ENCODE measurements at places on chromosomes 6 and 20.

GRCh38 chr6:122833021-122833491 is 44.0 kb downstream of the SMPDL3A start:
- no peak for DNase-seq

DNA sequence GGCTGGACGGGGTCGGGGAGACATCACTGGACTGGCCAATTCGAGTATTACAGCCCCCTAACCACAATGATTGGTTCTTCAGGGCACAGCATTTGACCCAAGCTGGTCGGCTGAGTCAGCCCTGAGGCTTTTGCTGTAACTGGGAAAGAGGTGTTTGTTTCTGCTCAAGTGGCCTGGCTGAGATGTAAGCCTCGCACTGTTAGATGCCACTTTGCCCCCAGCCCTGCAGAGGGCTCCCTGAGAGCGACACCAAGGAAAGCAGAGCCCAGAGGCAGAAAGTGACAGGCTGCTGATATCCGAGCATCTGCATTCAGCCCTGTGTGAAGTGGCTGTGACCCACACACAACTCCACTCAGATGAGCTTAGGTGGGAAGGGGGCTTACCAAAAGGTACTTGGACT is 19.4 kb downstream of the ERGIC3 start:
- peak; percentile 30 for DNase-seq

DNA sequence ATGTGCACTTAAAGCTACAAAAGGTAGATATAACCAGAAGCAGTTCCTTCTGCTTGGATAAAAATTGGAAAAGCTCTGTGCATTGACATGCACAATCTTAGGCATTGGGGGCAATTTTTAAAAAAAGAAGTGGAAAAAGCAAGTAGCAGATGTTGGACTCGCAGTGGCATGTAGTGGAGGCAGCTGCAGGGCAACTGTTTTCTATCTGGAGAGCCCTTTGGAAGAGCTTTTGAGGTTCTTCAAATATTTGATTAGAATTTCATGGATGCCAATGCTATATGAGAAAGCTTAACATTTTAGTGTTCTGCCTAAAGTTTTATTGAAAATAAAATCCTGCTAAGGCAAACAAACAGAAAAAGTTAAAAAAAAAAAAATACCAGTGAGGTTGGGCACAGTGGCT is 388.3 kb upstream of the RNF217 start:
- no peak for DNase-seq

- DNase-seq, result peak; percentile 78
Observed at GRCh38 chr6:42901538-42901957, 14.3 kb upstream of the PTCRA start.

- DNase-seq, result no peak
Observed at GRCh38 chr6:17470938-17471327, 77.5 kb downstream of the CAP2 start.

DNA sequence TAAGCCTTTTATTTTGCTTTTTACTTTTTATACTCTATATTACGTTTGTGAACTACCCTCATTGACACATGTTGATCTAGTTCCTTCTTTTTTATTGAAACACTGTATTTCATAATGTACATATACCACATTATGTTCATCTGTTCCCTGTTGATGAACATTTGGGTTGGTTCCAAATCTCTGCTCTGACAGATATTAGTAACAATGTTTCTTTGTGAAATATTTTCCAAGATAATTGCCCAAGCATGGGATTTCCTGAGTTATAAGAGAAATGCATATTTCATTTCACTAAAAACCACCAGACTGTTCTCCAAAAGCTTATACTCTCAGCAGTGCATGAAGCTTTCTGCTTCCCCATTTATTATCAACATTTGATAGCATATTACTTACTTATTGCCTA is 44.2 kb upstream of the TNFRSF21 start:
- no peak for DNase-seq

DNA sequence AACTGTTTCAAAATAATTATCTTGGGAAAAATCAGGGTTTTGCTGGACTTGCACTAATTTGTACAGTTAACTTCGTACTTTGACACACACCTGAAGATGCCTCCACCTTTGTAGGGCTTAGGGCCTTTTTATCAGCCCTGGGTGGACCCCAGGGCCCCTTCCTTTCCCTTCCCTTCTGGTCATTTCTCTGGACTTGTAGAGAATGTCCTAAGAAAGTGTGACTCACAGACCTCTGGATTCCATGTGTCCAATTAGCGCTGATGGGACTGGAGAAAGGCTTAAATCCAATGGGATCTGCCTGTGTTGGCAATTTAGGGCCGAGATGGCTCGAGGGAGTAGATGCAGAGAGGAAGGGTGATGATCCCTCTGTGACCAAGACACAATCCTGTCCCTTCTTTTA is 9.3 kb downstream of the TRIM15 start:
- no peak for DNase-seq

- DNase-seq, result no peak
Observed at GRCh38 chr20:43710370-43711044, 16.3 kb downstream of the GTSF1L start.

DNA sequence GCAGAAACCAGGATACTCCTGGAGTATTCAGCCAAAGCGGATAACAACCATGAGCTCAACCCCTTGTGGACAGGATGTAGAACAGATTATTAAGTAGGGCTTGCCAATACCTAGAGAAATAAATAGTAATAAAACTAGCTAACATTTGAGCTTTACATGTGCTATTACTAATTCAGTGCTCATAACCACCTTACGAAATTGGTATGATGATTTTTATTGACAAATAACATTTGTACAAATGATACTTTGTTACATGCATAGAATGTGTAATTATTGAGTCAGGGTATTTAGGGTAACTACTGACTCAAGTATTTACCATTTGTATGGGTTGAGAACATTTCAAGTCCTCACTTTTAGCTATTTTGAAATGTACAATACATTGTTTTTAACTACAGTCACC is 287.9 kb downstream of the CDC5L start:
- no peak for DNase-seq

DNA sequence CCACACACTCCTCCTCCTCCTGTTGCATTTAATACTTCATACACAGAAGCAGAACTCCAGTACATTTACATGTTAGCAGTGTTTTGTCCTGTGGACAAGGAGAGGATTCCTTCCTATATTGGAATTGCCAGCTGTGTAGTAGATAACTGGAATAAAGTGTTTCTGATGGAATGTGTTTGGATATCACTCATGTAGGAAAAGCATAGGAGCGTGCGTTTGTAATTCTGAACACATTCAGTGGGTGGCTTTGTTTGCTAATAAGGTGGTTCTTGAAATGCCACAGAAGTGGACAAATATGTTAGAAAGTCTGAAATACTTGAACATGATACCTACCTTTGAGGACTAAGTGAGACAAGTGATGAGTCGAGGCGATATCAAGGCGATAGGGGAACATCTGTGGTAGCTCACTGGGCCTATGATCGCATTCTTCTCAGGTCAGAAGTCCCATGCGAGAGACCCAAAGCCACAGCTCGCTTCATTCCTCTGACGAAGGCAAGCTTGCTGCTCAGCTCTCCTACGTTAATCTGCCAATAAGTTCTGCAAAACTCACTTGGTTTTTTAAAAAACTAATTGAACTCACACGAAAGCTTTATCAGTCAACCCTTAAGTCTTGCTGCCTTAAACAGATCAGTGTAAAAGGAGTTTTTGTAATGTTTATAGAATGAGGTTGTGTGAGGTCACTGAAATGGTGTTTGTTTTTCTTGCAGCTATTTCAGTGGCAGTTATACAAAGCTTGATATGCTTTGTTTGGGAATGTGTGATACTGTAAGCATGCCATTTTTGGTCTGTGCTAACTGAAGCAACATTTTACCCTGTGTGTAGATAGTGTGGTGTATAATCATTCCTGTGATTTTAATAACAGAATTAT is 159.9 kb downstream of the SOX4 start:
- DNase-seq, result no peak

GRCh38 chr6:128487746-128488145 is 32.7 kb downstream of the PTPRK start:
- no peak for DNase-seq

- DNase-seq, result no peak
Observed at GRCh38 chr6:141561154-141561553, 571.6 kb upstream of the GJE1 start.

DNA sequence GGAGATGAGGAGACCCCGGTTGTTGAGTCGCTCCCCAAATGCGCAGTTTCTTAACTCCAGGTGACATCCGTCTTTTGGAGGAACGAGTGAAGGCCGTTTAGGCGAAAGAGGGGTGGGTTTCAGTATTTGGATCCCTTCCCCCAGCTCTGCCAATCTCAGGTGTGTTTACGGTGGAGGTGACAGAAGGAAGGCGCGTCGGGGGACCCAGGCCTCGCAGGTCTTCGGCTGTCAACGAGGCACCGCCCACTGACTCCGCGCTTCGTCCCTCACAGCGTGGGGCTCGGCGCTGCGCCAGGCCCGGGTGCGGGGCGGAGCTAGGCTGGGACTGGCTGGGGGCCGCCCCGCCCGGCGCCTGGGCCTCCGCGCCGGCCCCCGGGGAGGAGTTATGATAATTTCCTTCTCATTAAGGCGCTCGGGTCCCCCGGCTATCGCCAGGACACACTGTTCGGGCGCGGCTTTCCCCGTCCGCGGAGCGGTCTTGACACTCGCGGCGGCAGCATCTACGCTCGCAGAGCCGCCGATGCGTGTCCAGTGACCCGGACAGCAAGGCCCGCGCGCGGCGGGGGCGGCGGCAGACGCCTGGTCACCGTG is at the start of gene TFAP2C:
TSS of gene TFAP2C (plus strand) at position 434 of the 591 bp plus-strand sequence. CDS start 239 bp downstream, outside the sequence.
- peak; percentile 37 for DNase-seq

- DNase-seq, result no peak
Observed at GRCh38 chr20:43186312-43186711, 3.4 kb downstream of the PTPRT start.

GRCh38 chr20:13229538-13229937 is 8.5 kb downstream of the ISM1 start:
- no peak for DNase-seq

GRCh38 chr6:7166410-7167293 is 58.9 kb downstream of the RREB1 start:
- no peak for DNase-seq

DNA sequence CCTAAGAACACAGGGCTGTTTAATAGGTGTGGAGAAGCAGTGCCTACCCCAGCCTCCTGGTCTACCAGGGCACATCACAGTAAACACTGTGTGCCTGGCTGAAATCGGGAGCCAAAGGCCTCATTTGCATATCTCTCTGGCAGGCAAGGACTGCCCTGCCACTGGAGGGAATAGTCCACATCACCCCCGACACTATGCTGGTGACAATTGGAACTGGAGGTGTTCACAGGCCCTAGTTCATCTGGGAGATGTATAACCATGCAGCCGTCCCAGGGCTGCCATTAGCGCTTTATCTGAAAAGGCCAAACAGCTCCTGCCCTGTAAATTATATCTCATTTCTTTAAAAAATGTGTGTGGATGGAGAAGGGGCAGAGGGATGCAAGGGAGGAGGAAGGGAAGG is 150.3 kb downstream of the LINC00237 start:
- DNase-seq, result no peak

DNA sequence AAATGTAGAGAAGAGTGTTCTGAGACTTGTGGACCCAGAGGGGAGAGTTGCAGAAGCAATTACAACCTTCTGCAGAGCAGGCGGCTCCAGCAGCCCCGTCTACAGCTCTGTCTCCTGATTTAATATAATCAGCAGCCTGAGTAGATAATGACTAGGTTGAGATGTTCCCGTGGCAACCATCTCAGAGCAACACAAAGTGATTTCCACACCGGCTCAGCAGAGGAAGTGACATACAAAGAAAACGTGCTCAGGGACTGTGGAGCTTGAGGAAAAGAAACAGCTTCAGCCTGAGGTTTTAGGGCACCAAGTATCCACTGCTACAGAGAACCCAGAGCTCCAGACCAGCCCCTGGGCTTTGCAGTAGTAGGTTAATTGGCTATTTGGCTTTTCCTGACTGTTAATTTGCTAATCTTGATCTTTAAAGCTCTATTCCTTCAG is 136.4 kb downstream of the MTFR2 start:
- no peak for DNase-seq

- DNase-seq, result peak; percentile 16
Observed at GRCh38 chr20:54173653-54174456, at the start of gene CYP24A1. CYP24A1 (minus strand) TSS chr20:54173986; CDS start chr20:54173579, 407 bp downstream.

DNA sequence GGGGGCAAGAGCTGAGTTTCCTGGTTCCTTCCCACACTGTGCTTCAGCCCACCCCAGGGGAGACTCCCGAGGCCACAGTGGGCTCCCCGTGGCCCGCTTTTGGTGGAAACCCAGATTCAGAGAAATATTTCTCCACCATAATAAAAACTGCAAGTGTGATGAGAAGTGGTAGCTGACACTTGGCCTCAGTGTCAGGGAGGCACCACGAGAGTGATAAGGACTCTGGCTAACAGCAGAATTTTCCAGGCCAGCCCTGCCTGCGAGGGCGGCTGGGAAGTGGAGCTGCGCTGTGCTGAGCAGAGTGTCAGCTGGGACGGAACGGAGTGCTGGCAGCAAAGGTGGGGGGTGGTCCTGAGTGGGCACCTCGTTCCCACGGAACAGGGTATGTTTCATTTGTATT is 22.5 kb downstream of the SPATA2 start:
- DNase-seq, result no peak

- DNase-seq, result peak; percentile 3
Observed at GRCh38 chr6:170096191-170096802, 194.6 kb downstream of the DLL1 start.

- DNase-seq, result no peak
Observed at GRCh38 chr6:20777801-20778200, 243.5 kb downstream of the CDKAL1 start.

DNA sequence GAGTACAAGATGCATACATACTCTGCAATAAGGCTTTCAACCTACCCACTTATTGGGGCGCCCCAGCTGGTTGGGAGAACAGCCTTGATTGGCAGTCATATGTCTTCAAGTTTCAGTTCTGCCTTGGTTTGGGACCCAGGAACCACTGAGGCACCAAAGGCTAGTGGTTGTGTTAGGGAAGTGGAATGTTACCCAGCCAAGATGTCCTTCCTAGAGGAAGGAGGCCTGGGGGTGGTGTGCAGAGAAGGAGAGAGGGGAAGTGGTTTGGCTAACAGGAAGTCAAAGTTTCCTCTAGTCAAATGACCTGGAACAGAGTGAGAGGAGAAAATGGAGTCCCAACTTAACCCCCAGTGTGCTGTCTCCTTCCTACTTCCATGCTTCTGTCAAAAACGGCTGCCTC is 59.4 kb downstream of the CD164 start:
- DNase-seq, result no peak

- DNase-seq, result no peak
Observed at GRCh38 chr6:122494665-122495272, 23.2 kb upstream of the SERINC1 start.

- DNase-seq, result no peak
Observed at GRCh38 chr6:88566746-88567534, 396.5 kb downstream of the RNGTT start.

- DNase-seq, result peak; percentile 42
Observed at GRCh38 chr6:151379933-151380847, 11.2 kb downstream of the ZBTB2 start.

All from activated CD4-positive, alpha-beta memory T cell treated with anti-CD3 and anti-CD28 coated beads for 36 hours (primary cell).